Activated T-helper 1 cell treated with anti-CD3 and anti-CD28 coated beads, Interleukin-12 subunit alpha, Interleukin-12 subunit beta, Interleukin-2, Interleukin-4 antibody, amounts not matched to agents 30 ng/mL and 10 ng/mL and 1 ng/mL, durations not matched to agents 14 hours and 24 hours and 36 hours (primary cell): ENCODE measurements at places on chromosomes 16 and 17. TPM values are rescaled to one million over a fixed set of nuclear protein-coding genes. Genes with fewer than 3 reads are reported as not detected.
A peak's percentile ranks its signal among the peaks of the same experiment; 100 is the strongest.

AURKB gene
- 82.2 and 88.7 TPM in 2 replicates for total RNA-seq

ALOX12 gene
- not detected in 2 replicates for total RNA-seq

DNA sequence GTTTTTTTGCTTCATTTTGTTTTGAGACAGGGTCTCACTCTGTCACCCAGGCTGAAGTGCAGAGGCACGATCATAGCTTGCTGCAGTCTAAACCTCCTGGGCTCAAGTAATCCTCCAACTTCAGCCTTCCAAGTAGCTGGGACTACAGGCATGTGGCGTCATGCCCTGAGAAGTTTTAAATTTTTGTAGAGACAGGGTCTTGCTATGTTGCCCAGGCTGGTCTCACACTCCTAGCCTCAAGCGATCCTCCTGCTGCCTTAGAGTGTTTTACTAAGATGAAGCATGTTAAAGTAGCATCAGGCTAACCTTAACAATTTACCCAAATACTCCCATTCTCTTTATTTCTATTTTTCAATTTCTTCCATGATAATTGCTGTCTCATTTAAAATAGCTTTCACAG lies 49.2 kb upstream of the CACNG3 start:
- DNase-seq, result no peak

- no peak for DNase-seq
Measured at GRCh38 chr17:70230850-70231640, 61.7 kb downstream of the KCNJ2 start.

GRCh38 chr17:41452281-41452680 lies 11.5 kb upstream of the KRT38 start:
- DNase-seq, result no peak

DNA sequence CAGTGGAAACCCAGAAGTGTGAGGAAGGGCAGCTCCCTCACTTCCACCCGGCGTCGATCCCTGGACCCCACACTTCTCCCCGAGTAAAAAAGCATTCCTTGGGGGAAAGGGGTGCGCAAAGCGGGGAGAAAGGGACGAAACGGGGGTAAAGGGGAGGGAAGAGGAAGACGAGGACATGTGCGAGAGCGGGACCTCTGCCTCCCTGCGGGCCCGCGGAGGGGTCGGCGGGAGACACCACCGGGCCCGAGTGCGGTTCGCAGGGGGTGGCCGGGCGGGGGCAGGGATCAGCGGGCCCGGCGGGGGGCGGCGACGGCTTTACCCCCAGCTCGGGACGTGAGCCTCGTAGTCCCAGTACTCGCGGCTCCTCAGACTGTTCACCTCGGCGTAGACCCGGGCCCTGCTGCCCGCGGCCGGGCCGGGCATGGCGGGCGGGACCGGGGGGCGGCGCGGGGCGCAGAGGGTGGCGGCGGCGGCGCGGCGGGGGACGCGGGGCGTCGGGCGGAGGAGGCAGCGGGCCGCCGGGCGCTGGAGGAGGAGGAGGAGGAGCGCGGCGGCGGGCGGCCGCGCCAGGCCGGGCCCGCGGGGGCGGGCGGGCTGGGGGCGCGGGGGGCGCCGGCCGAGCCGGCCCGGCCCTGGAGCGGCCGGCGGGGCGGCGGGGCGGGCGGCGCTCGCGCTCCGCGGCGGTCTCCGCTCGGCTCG lies 443 bp downstream of the CSNK2A2 start:
- DNase-seq, result no peak

DNA sequence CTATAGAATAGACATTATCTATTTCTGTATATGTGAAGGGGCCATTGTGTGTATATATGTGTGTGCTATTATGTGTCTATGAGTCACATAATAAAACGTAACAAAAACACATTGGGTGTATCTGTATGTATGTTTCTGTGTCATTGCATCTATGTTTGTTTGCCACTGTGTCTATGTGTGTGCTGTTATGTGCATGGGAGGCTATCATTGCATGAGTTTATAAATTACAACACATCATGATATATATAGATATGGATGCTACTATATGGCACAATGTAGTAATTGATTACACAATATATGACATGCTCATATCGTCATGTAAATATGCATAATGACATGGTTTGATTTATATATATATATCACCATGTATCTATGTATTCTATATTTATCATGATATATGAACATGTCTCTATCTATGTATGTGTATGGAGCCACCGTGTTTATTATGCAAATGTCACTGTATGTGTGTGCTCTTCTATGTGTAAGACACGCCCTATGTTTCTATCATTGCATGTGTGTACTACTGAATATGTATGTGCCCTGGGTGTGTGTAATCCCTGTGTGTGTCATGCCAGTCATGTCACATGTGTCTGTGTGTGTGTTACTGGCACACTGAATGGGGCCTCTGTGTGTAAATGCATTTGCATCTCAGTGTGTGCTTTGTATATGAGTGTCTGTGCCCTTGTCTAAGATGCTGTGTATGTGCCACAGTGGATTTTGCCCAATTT lies 1.4 kb upstream of the TSPOAP1 start:
- peak; percentile 51 for DNase-seq

SPEM1 gene
- not detected in 2 replicates for total RNA-seq

- no peak for DNase-seq
Measured at GRCh38 chr17:61075988-61076387, 323.7 kb upstream of the TBX2 start.

GRCh38 chr17:17739388-17740066 lies 58.3 kb downstream of the RAI1 start:
- no peak for DNase-seq
